ENCODE measurements at places on chromosomes 7 and 10. TPM values are rescaled to one million over a fixed set of nuclear protein-coding genes. Genes with fewer than 3 reads are reported as not detected.

Gene SPAM1
- not detected for total RNA-seq

Gene FBXL13
- total RNA-seq = 0.87 TPM

DNA sequence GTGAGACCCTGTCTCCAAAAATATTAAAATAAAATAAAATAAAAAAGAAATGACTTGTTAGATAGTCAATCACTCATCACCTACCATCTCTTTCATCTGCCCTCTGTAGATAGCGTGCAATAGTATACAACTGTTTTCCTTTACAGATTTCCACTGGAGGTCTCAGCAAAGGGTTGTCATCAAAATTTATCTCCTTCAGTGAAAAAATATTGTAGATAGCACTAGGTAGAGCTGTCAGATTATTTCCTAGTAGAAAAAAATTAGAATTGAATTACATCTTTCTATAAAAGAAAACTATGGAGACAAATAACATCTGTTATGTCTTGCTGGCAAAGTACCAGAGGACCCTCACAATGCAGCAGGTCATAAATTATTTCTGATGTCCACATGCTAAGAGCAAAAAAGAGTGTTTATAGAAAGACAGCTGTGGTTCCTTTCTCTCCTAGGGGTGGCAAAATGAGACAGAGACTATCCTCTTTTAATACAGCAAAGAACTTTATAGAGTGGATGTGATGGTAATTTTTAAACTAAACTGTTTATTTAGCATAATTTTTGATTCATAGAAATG lies 16.3 kb upstream of the CYP51A1 start:
- no peaks in the 10 kb centered on the region for H3K27me3 ChIP-seq
- H3K4me1 ChIP-seq = no peaks in the 10 kb centered on the region
- no peaks in the 10 kb centered on the region for H3K36me3 ChIP-seq
- DNase-seq = no peak
- H3K27ac ChIP-seq = no peak overlapping the region

DNA sequence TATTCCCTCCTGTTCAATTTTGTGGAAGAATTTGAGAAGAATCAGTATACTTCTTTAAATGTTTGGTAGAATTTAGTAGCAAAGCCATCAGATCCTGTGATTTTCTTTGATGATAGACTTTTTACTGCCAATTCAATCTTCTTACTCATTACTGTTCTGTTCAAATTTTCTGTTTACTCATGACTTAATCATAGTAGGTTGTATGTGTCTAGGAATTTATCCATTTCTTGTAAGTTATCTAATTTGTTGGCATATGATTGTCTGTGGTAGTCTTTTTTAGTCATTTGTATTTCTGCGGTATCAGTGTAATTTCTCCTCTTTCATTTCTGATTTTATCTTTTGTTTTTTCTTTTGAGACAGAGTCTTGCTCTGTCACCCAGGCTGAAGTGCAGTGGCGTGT lies 87.4 kb downstream of the CCDC3 start:
- H3K36me3 ChIP-seq = no peaks in the 10 kb centered on the region
- no peak for DNase-seq
- no peaks in the 10 kb centered on the region for H3K4me1 ChIP-seq
